CD4-positive, alpha-beta T cell treated with Interleukin-17A for 4 hours (primary cell): ENCODE measurements at places on chromosomes 12 and 14.
A peak's percentile ranks its signal among the peaks of the same experiment; 100 is the strongest.

DNA sequence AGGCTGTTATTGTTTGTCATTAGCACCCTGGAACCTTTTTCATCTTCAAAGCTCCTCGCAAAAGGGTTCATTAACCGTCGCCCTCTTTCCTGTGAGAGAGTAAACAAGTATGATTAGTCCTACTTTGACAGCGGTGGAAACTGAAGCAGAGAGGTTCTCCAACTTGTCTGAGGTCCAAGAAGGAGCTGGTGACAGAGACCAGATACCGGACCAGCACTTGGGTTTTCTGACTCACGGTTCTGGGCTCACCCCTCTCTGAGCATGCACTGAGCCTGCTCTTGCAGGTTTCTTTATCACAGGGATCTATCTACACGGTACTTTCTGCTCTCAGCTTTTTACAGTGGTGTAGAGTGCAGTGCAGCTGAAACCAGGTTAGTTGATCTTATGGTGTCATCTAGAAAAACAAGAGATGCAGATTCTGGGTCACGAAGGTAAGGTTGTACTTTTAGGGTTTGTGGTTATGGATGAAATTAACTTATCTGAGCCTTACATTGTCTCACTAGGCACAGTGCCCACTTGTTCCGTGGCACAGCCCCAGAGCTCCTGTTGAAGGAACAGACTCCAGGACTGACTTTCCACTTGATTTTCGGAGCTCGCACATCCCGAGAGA is 62.1 kb downstream of the PPP2R5C start:
- DNase-seq: peak; percentile 73

GRCh38 chr14:91286530-91286937 is 42.0 kb upstream of the GPR68 start:
- peak; percentile 89 for DNase-seq

DNA sequence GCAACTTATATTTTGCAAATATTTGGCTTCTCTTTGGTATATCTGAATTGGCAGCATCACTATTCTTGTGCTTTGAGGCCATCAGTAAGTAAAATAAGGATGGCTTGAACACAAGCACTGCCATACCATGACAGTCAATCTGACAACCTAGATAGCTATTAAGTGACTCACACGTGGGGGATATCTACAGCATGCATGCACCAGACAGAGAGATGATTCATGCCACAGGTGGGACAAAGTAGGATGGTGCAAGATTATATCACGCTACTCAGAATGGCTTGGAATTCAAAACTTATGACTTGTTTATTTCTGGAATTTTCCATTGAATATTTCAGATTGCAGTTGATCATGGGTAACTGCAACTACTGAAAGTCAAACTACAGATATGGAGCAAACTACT is 675.6 kb upstream of the MDGA2 start:
- no peak for DNase-seq

GRCh38 chr12:123801573-123802178 is 39.6 kb downstream of the DNAH10 start:
- DNase-seq: no peak

DNA sequence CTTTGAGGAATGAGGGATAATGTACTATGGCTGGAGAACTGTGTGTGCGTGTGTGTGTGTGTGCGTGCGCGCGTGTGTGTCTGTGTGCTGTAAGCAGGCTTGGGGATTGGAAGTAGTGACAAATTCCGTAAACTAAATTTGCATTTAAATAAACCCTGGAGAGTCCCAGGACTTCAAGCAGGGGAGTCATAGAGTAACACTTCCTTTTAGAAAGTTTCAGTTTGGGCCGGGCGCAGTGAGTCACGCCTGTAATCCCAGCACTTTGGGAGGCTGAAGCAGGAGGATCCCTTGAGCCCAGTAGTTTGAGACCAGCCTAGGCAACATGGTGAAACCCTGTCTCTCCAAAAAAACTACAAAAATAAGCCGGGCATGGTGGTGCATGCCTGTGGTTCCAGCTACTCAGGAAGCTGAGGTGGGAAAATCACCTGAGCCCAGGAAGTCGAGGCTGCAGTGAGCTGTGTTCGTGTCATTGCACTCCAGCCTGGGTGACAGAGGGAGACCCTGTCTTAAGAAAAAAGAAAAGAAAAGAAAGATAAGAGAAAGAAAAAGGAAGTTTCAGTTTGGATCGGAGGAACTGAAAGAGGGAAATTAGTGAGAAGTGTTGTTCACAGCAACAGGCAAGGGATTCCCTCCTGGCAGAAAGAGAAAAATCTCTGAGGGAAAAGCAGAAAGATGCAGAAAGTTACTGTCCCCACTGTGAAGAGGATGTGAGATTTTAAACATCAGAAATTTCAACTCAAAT is 222.7 kb upstream of the SOX5 start:
- DNase-seq: no peak

GRCh38 chr14:50099335-50099734 is 17.0 kb downstream of the VCPKMT start:
- peak; percentile 38 for DNase-seq

- no peak for DNase-seq
These were observed 1163.3 kb downstream of the VRK1 start for GRCh38 chr14:97960436-97960835.

DNA sequence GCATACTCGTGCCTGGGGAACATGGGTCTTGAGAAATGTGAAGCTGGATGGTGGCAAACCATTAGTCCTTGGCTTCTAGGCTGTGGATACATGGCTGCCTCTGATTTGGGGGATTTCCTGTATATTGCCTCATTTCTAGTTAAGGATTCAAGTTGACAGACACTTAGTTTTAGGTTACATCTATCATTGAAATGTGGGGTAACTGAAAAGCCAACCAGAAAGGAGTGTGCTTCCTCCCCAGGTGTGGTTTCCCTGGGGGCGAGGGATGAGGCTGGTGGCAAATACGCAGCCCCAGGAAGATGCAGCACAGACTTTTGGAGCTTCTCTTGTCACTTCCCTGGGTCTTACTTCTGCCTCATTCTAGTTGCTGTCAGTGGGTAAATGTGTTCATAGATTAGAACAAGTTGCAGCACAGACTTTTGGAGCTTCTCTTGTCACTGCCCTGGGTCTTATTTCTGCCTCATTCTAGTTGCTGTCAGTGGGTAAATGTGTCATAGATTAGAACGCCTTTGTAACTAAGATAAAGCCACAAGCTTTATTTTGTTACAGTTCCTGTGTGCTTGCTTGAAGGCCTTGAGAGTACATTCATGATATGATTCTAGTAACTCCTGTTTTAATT is 85.1 kb downstream of the BORCS5 start:
- peak; percentile 59 for DNase-seq
